Activated CD4-positive, alpha-beta T cell treated with anti-CD3 and anti-CD28 coated beads, Interleukin-2, amount 10 ng/mL, durations not matched to agents 24 days and 14 days (primary cell): ENCODE measurements at places on chromosomes 12 and 14. TPM values are rescaled to one million over a fixed set of nuclear protein-coding genes. Genes with fewer than 3 reads are reported as not detected.

DNA sequence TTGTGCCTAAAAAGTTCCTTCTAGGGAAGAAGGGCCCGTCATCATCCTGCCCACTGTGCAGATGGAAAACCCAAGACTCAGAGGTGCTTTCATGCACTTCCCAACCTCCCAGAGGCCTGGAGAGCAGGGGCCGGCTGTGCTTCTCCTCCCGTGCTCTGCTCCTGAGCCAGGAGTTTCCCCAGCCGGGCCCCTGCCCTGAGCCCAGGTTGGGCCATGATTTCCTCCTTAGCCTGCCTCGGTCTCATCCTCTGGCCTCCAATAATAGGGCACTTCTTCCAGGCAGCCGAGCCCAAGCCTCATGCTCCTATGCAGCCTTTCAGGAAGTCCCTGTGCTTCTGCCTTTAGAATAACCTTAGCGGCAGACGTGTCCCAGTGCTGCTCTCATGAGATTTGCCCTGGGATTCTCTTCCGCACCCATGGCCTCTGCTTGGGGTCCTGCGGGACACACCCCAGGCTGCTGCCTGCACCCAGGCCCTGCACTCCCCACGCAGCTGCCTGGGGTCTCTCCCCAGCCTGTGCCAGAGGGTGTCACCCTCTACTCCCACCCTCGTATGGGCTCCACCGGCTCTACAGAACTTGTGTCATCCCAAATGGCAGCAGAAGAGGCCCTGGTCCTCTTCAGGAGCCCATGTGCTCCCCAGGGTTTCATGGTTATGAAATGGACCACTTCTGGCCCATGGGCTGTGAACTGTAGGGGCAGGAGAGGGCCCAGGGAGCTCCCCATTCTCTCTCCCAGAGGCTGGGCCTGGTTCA is 359.3 kb downstream of the ADGRD1 start:
- DNase-seq: no peak
- peaks cover 3% of the 10 kb centered on the region for H3K4me1 ChIP-seq
- no peaks in the 10 kb centered on the region for H3K36me3 ChIP-seq

GRCh38 chr14:32443890-32444661 is 115.0 kb downstream of the AKAP6 start:
- peaks cover 1% of the 10 kb centered on the region for H3K4me1 ChIP-seq
- no peak for DNase-seq
- no peaks in the 10 kb centered on the region for H3K36me3 ChIP-seq
- no peak overlapping the region for H3K4me3 ChIP-seq
- no peak overlapping the region for H3K27ac ChIP-seq

GRCh38 chr14:72704502-72704901 is 189.4 kb downstream of the DPF3 start:
- peaks cover 11% of the 10 kb centered on the region for H3K27me3 ChIP-seq
- peaks cover 22% of the 10 kb centered on the region for H3K4me1 ChIP-seq
- no peak overlapping the region for H3K4me3 ChIP-seq
- no peak overlapping the region for H3K27ac ChIP-seq

- H3K4me3 ChIP-seq: no peak overlapping the region
- no peak overlapping the region for H3K27ac ChIP-seq
- no peaks in the 10 kb centered on the region for H3K4me1 ChIP-seq
- no peak for DNase-seq
Observed at GRCh38 chr12:108004319-108004718, 124.8 kb upstream of the WSCD2 start.

DNA sequence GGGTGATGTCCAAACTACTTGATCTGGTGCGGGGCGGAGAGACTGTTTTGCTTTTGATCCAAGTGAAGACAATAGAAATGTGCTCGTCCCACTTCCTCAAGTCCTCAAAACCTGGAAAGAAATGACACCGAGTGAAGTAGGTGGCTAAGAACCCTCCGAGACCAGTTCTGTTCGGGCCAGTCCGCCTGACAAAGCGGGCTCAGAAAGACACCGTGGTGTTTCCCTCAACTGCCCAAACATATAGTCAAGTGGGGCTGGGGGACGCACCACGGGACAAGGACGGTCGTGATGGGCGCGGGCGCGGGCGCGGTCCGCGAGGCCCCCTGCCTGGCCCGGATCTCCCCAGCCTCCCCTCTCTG is 1.6 kb downstream of the PHLDA1 start:
- H3K36me3 ChIP-seq: peaks cover 58% of the 10 kb centered on the region
- peak overlapping the region; percentile 99 for H3K27ac ChIP-seq
- H3K4me1 ChIP-seq: peaks cover 47% of the 10 kb centered on the region

DNA sequence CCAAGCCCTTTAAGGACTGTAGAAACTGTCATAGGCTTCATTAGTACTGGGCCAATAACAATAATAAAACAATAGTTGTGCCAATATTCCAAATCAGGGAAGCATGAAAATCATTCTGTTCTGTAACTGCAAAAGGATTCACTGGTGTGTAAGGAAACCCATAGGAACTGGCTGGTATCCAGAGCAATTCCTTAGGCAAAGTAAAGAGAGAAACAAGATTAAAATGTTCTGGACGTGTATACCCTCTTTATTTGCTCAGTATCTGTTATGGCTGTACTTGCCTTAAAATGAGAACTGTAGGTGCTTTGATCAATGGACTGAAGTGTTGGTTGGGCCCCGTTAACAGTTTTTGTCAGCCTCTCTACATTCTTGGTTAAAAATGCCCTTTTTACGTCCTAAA is 72.4 kb upstream of the STAC3 start:
- peaks cover 2% of the 10 kb centered on the region for H3K4me1 ChIP-seq
- H3K27ac ChIP-seq: no peak overlapping the region
- no peak overlapping the region for H3K4me3 ChIP-seq
- no peaks in the 10 kb centered on the region for H3K27me3 ChIP-seq

DNA sequence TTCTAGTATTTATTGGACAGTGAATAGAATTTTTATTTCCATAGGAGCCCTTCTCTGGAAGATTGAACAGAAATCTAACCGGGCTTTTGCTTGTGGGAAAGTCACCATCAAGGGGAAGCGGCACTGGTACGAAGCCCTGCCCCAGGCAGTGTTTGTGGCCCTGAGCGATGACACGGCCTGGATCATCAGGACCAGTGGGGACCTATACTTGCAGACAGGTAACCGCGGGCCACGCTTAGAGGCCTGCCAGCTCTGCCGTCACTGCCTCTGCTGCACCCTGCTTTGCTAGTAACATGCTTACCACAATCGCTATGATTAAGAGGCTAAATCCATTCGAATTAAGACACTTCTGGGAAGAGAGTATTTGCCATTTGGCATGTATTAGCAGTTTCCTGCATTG is 69.2 kb downstream of the ANKRD9 start:
- H3K27me3 ChIP-seq: no peaks in the 10 kb centered on the region
- DNase-seq: no peak
- peaks cover 5% of the 10 kb centered on the region for H3K36me3 ChIP-seq

DNA sequence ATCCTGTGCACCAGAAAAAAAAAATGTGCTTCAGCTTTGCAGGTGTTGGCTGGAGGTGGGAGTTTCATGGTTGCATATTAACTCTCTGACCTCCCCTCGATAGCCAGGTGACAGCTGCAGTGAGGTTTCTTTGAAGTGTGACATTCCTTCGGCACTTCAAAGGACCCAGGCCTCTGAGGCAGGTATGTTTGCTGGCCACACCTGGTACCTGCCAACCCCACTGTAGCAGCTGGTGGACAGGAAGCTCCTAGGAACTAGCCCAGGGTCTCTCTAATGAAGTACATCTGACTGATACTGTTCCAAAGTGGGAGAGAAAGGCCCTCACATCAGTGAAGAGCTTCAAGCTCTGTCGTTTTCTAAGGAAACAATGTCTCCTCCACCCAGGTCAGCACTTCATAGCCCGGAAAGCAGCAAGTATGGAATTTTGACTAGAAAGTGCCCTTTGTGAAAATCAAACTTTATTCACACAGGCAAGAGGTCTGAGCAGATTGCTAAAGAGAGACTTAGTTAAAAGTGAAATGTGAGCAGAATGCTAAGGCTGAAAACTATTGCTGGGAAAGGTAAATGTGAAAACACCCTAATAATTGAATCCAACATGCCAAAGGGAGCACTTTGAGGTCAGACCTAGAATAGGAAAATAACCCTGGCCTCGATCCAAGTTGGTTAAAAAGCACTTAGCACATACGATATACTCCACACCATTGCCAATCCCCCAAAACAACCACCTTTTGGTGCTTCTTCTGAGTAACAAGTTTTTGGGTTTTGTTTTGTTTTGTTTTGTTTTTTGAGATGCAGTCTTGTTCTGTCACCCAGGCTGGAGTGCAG is 71.3 kb downstream of the PHLDA1 start:
- H3K27me3 ChIP-seq: no peaks in the 10 kb centered on the region
- DNase-seq: no peak
- H3K4me3 ChIP-seq: no peak overlapping the region
- H3K4me1 ChIP-seq: peaks cover 36% of the 10 kb centered on the region
- no peak overlapping the region for H3K27ac ChIP-seq
- no peaks in the 10 kb centered on the region for H3K36me3 ChIP-seq

- H3K36me3 ChIP-seq: no peaks in the 10 kb centered on the region
- no peak for DNase-seq
- peaks cover under 1% of the 10 kb centered on the region for H3K4me1 ChIP-seq
- H3K27ac ChIP-seq: no peak overlapping the region
Observed at GRCh38 chr12:26293612-26294011, 98.2 kb downstream of the SSPN start.

DNA sequence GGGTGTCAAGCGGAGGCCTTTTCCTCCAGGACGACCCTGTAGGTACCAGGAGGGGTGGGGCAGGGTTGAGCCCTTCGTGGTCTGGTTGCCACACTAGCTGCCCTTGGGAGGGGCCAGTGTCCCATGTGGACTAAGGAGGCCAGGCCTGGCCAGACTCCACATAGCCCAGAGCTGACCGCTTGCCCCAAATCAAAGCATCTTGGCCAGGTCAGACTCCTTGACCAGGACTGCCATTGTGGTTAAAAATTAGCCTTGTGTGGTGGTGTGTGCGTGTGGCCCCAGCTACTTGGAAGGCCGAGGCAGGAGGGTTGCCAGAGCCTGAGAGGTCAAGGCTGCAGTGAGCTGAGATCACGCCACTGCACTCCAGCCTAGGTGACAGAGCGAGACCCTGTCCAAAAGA is 24.8 kb downstream of the ALDH2 start:
- no peaks in the 10 kb centered on the region for H3K27me3 ChIP-seq
- DNase-seq: no peak
- no peaks in the 10 kb centered on the region for H3K36me3 ChIP-seq

MMP17 gene
- 0.52 and 0.89 TPM in 2 replicates for total RNA-seq

RFX4 gene
- total RNA-seq: not detected in 2 replicates
